ENCODE measurements at places on chromosomes 5 and 9. TPM values are rescaled to one million over a fixed set of nuclear protein-coding genes. Genes with fewer than 3 reads are reported as not detected.

Gene BTF3
- total RNA-seq = 457 TPM

Gene ANXA2R
- 7.4 TPM for total RNA-seq

Gene ODF2
- 33.9 TPM for total RNA-seq

Gene NME5
- 2.3 TPM for total RNA-seq

Gene RORB
- total RNA-seq = under 0.01 TPM

Gene AK6
- total RNA-seq = 10.1 TPM

Gene PRELID2
- total RNA-seq = 7.9 TPM
